ENCODE measurements at places on chromosomes 13 and 19.
A peak's percentile ranks its signal among the peaks of the same experiment; 100 is the strongest.

GRCh38 chr13:73820285-73820684 is 313.9 kb downstream of the KLF12 start:
- DNase-seq: no peak

DNA sequence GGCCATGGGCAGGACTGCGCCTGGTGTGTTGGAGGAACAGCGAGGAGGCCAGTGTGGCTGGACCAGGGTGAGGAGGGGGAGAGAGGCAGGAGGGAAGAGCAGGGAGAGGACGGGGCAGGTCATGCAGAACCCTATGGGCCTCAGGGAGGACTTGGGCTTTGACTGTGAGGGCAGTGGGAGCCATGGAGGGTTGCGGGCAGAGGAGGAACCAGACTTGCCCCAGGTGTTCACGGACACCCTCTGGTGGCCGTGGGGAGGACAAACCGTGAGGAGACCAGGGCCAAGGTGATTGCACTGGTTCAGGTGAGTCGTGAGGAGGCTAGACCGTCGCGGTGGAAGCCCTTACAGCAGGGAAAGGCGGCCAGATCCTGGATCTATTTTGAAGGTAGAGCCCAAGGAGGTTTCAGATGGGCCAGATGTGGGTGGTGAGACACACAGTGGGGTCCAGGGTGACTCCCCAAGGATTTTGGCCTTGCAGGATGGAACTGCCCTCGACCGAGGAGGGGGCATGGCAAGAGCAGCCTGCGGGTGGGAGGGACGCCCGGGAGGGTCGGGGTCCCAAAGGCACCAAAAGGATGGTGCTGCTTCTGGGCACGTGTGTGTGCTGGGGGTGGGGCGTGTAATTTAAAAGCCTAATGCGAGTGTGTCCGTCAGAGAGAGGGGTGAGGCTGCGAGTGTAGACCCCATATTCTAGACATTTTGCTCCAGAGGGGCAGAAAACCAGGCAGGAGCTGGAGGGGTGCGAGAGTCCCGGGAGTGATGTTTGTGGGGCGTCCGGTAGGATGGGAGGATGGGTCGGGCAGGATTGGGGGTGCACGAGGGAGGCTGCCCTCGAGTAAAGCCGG is 2.7 kb upstream of the REXO1 start:
- no peak for DNase-seq

DNA sequence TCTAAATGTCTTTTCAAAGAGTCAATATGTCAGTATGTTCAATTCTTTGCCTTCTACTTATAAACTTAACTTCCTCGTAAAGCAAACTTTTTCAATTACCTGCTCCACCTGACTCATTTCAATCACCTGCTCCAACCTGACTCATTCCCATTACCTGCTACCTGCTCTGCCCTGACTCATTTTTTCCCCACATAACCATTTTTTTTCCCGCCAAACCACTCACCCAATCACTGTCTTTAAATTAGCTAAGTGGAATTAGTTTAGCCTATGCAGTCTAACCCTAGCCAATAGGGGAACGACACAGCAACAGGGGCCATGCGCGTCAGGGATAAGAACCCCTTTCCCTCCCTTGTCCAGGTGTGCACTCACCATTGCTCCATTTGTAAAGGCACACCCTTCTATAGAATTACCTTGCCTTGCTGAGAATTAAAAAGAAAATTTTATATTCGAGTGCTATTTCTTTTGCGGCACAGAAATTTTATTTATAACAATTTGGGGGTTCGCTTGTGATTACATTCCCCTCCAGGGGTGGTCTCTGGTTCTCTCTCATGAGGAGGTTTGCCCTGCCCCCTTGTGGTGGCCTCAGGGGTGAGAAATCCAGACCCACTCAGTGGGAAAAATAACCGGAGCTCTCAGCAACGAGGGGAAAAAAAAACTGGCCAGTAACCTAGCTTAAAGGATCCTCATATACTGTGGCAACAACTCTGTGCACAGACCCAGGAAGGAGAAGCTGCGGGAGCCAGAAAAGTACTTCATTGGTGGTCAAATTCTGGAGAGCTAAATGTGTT is 193.1 kb downstream of the ZNF486 start:
- peak; percentile 11 for DNase-seq

- DNase-seq: no peak
Measured at GRCh38 chr13:21147827-21148226, 28.5 kb downstream of the SKA3 start.

DNA sequence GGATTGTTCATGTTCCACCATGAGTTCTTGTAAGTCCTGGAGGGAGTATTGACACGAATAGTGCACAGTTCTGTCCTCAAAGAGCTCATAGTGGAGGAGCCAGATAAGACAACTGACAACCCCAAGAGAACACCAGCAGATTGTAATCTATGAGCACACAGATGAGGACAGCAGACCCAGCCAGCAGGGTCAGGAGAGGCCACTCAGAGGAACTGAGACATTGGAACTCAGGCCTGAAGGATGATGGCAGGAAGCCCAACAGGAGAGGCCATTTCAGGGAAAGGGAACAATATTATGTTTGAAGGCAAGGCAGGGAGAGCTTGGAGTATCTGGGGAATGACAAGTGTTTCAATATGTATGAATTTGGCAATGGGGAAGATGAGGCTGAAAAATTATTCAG is 63.7 kb upstream of the IPO5 start:
- no peak for DNase-seq

DNA sequence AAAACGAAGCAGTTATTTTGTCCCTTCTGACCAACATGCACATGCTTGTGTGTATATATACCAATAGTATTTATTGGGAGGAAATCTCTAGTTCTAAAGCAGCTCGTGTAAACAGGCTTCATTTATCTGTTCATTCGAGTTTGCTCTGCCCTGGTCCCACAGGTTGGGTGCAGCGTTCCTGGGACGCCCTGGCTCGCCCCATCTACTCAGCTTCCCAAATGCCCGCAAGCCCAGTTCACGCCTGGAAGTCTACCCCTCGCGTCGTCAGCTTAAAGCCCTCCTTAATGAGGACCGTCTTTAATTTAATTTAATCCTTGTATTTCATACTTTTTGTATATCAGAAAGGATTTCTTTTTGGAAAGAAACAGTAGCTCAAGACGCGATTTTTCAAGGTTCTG is 604 bp downstream of the THSD1 start:
- DNase-seq: no peak

DNA sequence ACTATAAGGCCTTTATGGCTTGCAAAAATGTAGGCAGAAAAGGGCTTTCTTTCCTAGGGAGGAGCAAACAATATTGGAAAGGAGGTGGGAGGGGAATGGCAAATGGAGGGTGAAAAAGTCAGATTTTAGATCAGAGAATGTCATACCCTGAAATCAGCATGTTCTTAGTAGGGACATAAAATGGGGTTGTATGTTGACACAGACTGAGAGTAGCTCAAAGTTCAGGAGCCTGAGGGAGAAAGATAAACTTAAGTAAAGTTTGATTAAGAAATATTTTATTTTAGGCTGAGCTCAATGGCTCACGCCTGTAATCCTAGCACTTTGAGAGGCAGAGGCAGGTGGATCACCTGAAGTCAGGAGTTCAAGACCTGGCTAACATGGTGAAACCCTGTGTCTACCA is 83.8 kb downstream of the ZNF737 start:
- no peak for DNase-seq

DNA sequence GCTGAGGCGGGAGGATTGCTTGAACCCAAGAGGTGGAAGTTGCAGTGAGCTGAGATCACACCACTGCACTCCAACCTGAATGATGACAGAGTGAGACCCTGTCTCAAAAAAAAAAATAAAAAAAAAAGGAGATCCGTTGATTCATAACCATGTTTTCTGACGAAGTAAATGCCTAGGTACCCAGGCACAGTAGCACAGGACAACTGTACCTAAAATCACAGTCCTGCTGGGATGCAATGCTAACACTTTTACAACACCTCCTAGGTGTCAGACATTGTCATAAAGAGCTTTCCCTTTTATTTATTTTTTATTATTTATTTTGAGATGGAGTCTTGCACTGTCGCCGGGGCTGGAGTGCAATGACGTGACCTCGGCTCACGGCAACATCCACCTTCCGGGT is 2.5 kb upstream of the TTC9B start:
- no peak for DNase-seq

- no peak for DNase-seq
Measured at GRCh38 chr19:6220385-6221191, 59.2 kb downstream of the MLLT1 start.

GRCh38 chr19:4108767-4109625 is 14.9 kb downstream of the MAP2K2 start:
- peak; percentile 70 for DNase-seq

DNA sequence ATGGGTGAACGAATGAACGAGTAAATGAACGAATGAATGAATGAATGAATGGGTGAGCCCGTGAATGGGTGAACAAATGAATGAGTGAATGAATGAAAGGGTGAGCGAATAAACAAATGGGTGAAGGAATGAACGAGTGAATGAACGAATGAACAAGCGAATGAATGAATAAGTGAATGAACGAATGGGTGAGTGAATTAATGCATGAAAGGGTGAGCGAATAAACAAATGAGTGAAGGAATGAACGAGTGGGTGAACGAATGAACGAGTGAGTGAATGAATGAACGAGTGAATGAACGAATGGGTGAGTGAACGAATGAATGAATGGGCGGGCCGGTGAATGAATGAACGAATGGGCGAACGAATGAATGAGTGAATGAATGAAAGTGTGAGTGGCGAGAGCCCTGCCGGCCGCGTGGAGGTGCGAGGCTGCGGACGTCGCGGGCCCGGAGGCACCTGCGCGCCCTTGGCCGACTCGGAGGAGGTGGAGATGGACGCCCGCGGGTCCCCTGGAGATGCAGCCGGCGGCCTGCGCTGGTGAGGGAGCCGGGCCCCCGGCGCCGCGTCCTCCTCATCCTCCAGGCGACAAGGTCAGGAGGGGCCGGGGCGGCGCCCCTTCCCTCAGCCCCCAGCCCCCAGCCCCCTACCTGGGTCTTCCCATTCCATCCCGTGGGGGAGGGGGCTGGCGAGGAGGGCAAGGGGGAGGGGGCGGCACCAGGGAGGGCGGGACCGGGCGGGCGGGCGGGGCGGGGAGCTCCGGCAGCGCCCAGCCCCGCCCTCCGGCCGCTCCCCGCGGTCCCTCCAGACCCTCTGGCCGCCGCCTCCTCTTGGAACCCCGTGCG is 15.4 kb downstream of the ANKRD24 start:
- peak; percentile 36 for DNase-seq

GRCh38 chr19:46944918-46945628 is 74.6 kb upstream of the NPAS1 start:
- no peak for DNase-seq

GRCh38 chr13:72145383-72145782 is 278.4 kb upstream of the DACH1 start:
- DNase-seq: no peak

- DNase-seq: no peak
Measured at GRCh38 chr13:108618233-108618632, 11.2 kb upstream of the MYO16 start.

DNA sequence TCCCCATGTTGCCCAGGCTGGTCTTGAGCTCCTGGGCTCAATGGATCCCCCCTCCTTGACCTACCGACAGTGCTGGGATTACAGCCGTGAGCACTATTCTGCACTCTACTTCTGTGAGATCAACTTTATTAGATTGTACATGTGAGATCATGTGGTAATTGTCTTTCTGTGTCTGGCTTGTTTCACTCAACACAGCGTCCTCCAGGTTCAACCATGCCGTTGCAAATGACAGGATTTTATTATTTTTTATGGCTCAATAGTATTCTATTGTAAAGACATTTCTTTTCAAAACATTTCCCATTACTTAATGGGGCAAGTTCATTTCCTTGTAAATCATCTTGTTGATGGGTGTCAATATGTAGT is 1.5 kb upstream of the OBI1 start:
- no peak for DNase-seq

- peak; percentile 77 for DNase-seq
Measured at GRCh38 chr19:49019242-49019932, 2.5 kb upstream of the LHB start.

DNA sequence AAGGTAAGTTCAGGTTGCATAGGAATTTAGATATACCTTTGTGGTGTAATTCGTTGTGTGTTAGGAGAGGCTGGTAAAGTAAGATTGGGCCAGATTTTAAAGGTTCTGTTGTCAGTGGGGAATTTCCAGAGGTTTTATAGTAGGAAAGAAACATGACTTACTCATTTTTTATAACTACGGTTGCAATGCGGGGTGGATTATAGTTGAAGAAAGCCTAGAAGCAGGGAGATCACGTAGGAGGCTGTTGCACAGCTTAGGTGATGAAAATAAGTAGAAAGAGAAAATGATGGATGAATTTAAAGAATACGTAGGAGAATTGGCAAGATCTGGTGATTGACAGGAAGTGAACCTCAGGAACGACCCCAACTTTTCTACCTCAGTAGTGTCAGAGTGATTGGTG is 61.1 kb downstream of the PIBF1 start:
- no peak for DNase-seq

GRCh38 chr13:52749419-52749818 is 9.8 kb upstream of the CNMD start:
- DNase-seq: no peak

- peak; percentile 69 for DNase-seq
Measured at GRCh38 chr13:32267836-32268439, 47.2 kb downstream of the ZAR1L start.

- DNase-seq: no peak
Measured at GRCh38 chr13:51229101-51229719, 7.0 kb downstream of the FAM124A start.

- DNase-seq: peak; percentile 1
Measured at GRCh38 chr13:113860051-113860664, 3.7 kb downstream of the GAS6 start.

GRCh38 chr13:64420181-64420580 is 2810.0 kb downstream of the PCDH9 start:
- no peak for DNase-seq

DNA sequence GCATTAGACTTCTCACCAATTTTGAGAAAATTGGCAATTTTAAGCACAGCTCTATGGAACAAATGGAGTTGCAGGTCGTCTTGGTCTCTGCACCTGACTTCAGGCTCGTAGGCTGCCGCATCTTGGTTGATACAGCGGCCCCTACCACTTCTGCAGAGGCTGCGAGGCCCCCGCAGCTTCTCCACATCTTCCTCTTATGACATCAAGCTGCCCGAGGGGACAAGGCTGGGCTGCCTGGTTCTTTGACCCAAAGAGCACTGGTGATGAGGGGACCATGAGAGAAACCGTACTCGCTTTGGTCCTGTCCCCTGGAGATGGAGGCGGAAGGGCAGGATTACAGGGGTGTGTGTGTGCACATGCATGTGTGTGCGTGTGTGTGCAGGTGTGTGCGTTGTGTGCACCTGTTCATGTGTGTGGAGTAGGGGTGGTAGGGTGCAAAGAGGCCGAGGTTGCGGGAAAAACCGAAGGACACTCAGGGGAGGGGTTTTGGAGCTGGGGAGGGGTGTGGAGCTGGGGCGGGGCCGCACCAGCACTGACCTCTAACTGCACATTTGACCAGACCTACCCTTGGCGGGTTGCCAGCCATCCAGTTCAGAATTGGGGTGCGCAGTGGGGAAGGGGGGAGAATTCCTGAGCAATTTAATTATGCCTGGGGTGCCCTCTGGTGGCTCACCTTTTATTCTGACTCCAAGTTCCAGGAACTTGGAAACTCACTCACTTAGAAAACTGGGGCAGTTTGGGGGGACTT is 65.1 kb upstream of the ARHGEF7 start:
- no peak for DNase-seq

Measured in activated CD4-positive, alpha-beta memory T cell treated with anti-CD3 and anti-CD28 coated beads for 36 hours (primary cell).